Stimulated activated CD8-positive, alpha-beta memory T cell treated with anti-CD3 and anti-CD28 coated beads, Interleukin-4, amount 100 ng/mL, for 1 hour (primary cell): ENCODE measurements at places on chromosomes 2 and 18.

GRCh38 chr2:52356556-52356955, 1324.6 kb upstream of the NRXN1 start:
- no peak for DNase-seq

GRCh38 chr2:177429688-177430325, 37.2 kb downstream of the AGPS start:
- no peak for DNase-seq

- DNase-seq, result no peak
Measured at GRCh38 chr2:10935366-10935918, 23.7 kb downstream of the KCNF1 start.

- DNase-seq, result no peak
Measured at GRCh38 chr2:124649001-124649400, 623.9 kb downstream of the CNTNAP5 start.

GRCh38 chr2:74921236-74921736, 37.2 kb upstream of the POLE4 start:
- no peak for DNase-seq

GRCh38 chr18:1825296-1825695, 746.0 kb downstream of the METTL4 start:
- no peak for DNase-seq

DNA sequence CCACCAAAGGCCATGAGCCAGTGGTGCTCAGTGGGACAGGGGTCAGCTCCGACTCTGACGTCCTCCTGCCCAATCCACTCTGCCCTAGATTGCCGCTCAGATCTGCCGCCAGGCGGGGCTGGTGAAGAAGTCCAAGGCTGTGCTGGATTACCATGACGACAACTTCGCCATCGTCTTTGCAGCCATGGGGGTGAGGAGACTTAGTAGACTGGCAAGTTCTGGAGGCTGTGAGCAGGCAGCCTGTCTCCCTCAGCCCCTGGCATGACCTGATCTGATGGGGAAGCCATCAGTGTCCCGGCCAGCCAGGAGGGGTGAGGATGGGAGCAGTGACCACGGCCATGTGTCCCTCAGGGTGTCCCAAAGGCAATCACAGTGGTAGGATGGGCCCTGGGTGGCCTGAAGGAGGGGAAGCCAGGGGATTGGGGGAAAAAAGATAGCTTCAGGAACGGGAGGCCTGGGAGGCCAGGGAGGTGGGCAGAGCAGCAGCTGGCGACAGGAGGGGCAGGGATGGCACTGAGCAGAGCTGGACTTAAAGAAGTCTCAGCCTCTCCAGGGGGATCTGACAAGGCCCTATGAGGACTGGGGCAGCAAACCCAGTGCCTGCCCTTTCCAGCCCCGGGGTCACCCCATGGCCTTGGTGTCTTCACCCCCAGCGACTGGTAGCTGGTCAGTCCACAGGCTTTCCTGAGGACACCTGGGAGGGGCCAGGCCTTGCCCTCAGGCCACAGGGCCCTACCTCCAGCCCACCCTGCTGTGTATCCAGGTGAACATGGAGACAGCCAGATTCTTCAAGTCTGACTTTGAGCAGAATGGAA, 17.4 kb upstream of the ANKRD53 start:
- DNase-seq, result no peak

DNA sequence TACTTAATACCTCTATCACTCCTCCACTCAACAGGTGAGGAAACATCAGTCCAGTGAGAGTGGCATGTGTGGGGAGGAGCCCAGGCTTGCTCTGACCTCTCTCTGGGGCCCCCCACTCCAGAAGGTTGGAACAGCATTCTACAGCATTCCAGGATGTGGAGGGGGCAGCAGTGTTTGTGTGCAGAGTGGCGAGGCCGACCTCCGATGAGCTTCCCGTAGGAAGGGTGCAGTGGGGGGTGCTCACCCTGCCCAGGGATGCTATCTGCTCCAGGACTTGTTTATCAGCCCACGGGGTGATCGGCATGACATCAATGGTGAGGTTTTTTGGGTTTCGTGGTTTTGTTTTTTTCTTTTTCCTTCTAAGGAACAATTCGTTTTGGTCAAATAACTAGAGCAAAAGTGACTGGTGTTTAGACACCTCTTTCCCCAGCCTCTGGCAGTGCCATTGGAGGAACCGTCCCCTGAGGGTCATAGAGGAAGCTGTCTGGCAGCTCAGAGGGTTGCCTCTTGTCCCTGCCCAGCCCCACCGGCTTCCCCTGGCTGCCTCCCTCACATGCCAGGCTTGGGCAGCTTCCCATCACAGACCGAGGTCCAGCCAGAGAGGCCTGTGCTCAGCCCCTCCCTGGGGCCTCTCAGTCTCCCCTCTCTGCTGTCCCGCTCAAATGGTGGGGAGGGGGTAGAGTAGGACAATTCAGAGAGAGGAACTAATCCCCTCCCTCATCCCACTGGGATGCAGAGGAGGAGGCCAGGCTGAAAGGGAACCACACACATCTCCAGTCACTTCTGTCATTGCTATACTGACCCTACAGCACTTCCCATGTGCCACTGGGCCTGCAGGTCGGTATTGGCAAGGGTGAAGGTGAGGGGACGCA, 96.5 kb downstream of the ZFP36L2 start:
- DNase-seq, result no peak

GRCh38 chr2:183866666-183867065, 731.7 kb upstream of the ZNF804A start:
- no peak for DNase-seq

DNA sequence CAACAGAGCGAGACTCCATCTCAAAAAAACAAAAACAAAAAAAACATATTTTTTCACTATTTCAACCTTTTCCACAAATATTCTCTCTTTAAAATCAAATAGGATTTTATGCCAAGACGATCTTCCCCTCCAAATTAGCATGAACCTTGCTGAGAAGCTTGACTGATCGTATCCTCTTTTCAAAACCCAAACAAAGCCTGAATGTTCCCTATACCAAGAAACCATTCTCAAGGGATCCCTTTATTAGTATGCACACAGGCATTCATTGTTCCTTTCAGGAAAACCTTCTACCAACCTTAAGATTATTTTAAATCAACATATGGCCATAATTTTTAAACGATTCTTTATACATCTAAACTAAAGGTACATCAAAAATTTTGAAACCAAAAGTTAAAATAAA, 6.3 kb downstream of the SPIRE1 start:
- no peak for DNase-seq

DNA sequence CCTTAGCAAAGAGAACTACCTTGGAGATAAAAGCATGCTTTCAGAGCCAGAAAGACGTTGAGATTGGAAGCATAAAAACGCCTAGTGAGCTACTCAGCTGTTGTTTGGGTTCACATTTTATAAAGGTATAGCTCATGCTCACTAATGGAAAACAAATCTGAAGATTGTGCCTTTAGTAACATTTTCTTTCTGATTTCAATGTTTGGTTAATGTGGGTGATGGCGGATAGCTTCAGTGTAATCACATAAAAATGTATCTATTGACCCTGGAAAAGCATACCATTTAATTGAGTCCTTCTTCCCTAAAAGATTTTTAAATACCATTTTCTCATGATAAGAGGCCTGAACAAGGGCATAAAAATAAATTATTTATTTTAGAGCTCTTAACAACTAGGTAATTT, 73.4 kb downstream of the DTNA start:
- DNase-seq, result no peak

GRCh38 chr18:58101291-58101794, 57.3 kb downstream of the NEDD4L start:
- no peak for DNase-seq

DNA sequence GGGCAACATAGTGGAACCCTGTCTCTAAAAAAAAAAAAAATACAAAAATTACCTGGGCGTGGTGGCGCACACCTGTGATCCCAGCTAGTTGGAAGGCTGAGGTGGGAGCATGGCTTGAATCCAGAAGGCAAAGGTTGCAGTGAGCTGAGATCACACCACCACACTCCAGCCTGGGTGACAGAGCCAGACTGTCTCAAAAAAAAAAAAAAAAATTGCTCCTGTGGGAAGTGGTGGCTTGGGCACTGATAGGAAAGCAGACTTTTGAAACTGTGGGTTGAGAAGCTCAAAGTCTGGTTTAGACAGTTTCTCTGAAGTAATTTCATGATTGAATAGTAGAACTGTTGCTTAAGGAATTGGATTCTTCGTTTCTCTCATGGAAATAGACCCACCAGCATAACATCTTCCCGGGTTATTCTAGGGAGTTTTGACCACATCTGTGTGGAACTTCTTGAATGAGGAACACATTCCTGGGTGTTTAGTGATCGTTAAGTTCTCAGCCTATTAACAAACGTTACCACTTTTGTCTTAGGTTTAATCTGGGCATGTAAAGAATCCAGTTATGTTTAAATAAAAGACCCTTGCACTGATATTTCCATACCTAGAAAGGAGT, 33.5 kb downstream of the GRHL1 start:
- no peak for DNase-seq

- no peak for DNase-seq
Measured at GRCh38 chr2:144849612-144850011, 329.7 kb upstream of the ZEB2 start.

- DNase-seq, result no peak
Measured at GRCh38 chr2:238596571-238597551, 170.1 kb downstream of the ASB1 start.
